ENCODE measurements at places on chromosomes 7 and 10.

GRCh38 chr10:86664341-86665217, 3.7 kb upstream of the LDB3 start:
- no peak for DNase-seq

- no peak for DNase-seq
Measured at GRCh38 chr10:72027498-72027897, 60.9 kb downstream of the SPOCK2 start.

- DNase-seq = no peak
Measured at GRCh38 chr10:65291286-65291685, 1634.5 kb upstream of the LRRTM3 start.

- DNase-seq = no peak
Measured at GRCh38 chr7:19958309-19958896, 185.0 kb upstream of the TMEM196 start.

DNA sequence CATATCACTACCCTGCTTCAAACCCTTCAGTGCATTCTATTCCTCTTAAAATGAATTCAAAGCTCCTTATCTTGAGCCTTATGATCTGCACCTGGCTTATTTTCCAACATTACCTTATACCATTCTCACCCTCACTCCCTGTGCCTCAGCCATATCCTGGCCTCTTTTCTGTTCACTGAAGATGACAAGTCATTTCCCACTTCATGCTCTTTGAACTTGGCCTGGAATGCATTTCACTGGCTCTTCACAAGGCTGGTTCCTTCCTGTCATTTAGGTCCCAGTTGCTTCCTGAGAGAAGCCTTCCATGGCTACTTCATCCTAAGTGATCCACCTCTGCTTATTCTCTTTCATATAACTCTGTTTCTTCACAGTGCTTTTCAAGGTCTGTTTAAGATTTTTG, 3.2 kb upstream of the LIPF start:
- DNase-seq = peak; percentile 9

DNA sequence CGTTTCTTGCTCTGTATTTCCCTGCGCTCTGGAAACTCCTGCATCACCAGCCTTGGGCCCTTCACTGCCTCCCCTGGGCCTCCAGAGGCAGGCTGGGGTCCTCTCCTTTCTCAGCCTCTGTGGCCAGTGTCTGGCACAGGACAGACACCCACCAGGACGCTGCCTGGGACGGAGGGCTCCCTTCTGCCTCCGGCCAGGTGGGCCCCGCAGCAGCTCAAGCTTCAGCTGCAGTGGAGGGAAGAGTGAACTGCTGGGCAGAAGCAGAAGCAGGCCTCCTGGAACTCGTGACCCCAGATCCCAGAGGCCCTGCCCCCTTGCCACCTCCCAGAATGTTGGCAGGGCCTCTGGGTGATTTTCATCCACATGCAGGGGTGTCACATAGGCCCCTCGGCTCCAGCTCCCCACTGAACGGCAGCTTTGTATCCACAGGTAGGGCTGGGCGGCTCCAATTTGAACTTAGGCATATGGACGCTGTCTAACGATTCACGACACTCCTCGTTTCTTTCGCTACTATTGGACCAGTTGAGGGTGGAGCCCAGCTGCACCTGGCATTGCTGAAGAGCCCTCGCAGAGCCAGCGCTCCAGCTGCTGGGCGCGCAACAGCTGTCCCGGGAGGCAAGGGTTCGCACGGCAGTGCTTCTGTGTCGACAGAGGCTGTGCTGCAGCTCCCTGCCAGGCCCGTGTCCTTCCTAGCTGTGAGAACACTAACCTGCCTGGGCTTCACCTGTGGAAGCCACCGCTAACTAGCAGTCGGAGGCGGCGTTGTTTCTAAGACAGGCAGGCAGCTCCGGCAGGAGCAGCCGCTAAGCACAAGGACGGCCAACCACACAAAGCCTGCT, 18.4 kb upstream of the GPR146 start:
- no peak for DNase-seq

GRCh38 chr7:68715907-68716306, 882.4 kb upstream of the AUTS2 start:
- no peak for DNase-seq

GRCh38 chr7:107660381-107661080, at the start of gene SLC26A4:
SLC26A4 (plus strand) TSS chr7:107660828; CDS start chr7:107661642, 814 bp downstream.
- DNase-seq = no peak

- no peak for DNase-seq
Measured at GRCh38 chr7:149302222-149302621, 40.2 kb downstream of the ZNF783 start.

DNA sequence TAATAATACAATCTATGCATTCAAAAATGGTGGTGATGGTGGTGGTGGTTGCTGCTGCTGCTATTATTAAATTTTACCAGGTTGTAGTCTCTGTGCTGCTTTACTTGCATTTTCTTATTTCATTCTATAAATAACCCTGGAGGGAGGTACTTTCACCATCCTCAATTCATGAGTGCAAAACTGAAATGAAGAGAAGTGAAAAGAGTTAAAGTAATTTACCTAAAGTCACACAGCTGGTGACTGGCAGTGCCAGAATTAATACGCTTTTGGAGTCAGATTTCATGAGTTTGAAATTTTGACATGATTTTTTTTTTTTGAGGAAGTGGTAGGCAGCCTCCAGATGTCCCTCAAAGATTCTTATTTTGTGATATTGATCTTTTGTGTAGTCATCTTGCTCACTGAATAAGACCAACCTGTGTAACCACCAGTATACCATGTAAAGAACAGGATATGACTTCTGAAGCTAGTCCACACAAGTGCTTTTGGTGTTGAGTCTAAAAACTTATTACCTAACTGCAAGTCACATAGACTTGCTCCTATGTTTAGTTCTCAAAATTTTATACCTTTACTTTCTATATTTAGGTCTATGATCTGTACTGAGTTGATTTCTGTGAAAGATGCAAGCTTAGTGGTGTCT, 218.8 kb downstream of the ZWINT start:
- no peak for DNase-seq

- DNase-seq = no peak
Measured at GRCh38 chr10:4285121-4285520, 500.1 kb upstream of the KLF6 start.

DNA sequence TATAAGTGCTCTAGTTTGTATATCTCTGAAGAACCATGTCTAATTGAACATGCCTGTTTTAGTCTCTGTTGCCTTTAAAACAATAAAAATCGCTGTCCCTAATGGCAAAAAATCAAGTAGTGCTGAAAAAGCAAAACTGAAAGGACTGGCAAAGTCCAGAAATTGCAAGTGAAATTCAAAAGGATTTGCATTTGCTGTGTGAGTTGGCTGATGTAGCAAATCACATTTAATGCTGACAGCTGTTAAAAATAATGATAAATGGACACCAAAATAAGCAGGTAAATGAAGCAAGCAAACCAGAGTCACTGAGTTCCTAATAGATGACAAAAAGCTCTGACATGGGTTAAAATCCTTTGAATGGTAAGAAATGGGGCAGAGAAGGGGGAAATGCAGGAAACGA, 874.1 kb downstream of the GRM8 start:
- DNase-seq = no peak

GRCh38 chr10:122362031-122362592, 12.4 kb upstream of the PLEKHA1 start:
- DNase-seq = no peak

GRCh38 chr7:22885797-22886261, 63.2 kb upstream of the TOMM7 start:
- DNase-seq = peak; percentile 28

DNA sequence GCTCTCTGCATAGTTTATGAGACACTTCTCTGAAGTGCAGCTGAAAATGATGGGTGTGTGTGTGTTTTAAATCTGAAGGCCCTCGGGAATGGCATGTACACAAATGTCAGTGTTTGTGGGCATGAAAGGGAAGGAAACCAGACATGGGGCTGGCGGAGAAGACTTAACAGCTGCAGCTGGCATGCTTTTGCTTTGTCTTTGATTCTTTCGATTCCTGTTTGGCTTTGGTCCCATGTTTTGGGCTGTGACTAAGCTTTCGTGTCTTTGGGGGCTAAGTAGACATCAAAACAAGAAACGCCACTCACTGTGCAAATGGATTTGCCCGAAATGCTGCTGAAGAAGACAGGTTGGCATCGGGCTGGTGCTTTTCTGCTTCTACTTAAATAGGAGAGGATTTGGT, 179.3 kb downstream of the PFKFB3 start:
- peak; percentile 22 for DNase-seq

DNA sequence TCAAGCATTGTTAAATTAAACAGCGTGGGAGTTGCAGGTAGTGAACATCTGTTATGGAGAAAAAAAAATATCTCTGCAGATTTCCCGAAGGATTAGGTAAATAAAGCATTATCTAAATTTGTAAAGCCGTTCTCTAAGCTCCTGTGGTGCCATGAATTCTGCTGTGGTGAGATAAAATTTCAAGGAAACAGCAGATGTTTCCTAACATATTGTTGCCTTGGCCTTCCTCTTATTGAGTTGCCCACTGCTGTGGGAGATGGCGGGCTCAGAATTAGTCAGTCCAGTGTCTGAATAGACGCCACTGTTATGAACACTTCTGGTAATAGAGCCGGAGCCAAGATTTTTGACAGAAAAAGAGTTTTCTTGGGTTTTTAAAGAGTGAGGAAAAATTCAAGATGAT, 82.6 kb upstream of the ELMO1 start:
- DNase-seq = peak; percentile 76

DNA sequence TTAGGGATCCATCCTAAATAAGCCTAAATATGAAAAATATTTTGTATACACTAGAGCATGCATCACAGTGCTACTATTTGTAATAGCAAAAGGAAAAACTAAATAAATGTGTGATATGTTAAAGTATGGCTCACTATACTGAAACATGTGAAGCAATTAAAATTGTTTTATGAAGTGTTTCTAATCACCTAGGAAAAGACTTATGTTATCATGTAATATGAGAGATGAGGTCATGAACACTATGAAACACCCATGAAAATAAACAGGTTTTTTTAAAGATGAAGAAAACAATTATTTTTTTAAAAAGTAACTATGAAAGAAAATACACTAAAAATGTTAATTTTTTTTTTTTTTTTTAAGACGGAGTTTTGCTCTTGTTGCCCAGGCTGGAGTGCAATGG, 16.8 kb upstream of the ARHGAP12 start:
- no peak for DNase-seq

DNA sequence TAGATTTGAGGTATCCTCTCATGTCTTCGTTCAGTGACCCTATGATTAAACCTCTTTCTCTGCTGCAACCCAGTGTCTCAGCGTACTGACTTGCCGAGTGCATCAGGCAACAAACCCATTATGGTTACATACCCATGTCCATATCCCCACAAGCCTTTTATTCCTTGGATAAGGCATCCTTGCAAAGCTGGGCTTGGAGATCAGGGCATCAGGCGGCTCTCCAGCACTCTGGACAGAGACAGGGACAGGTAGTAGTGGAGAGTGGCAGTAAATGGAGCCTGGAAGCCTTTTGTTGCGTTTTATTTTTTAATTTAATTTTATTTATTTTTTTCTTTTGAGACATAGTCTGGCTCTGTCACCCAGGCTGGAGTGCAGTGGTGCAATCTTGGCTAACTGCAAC, 32.0 kb upstream of the NPFFR1 start:
- peak; percentile 26 for DNase-seq

DNA sequence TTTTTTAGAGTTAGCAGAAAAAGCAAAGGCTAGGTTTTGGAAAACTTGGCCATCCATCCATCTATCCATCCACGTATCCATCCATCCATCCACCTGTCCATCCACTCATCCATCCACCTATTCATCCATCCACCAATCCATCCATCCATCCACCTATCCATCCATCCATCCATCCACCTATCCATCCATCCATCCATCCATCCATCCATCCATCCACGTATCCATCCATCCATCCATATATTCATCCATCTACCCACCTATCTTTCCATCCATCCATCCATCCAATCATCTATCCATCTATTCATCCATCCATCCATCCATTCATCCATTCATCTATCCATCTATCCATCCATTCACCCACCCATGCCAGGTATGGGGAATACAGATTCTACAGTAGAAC, 81.7 kb upstream of the MPP7 start:
- DNase-seq = no peak

DNA sequence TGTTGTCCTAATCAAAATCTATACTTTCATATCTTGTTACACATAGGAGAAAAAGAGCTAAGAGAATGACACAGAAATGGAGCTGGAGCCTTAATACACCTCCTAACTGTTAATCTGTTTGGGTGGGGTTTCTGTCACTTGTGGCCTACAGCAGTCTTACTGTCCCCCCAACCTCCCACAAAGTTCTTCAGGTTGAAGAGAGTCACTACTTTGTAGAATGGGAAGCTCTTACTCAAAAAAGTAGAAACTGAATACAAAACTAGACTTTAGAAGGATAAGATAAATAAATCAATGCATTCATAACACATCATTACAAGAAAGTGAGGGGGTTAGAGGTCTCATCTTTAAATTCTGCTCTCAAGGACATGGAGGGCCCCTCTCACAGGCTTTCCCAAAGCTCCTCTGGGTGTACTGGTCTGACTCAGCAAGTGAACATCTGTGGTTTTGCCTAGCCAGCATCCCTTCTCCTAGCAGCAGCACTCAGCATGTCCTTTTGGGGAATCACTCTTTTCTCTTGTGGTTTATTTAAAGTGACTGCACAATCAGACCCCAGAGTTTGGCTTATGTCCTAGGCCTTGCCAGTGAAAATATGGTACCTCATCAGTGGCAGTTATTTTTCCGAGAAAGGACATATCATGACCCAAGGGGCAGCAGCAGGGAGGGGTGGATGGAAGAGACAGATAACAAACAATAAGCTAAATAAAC, 2.0 kb upstream of the BLVRA start:
- DNase-seq = no peak

DNA sequence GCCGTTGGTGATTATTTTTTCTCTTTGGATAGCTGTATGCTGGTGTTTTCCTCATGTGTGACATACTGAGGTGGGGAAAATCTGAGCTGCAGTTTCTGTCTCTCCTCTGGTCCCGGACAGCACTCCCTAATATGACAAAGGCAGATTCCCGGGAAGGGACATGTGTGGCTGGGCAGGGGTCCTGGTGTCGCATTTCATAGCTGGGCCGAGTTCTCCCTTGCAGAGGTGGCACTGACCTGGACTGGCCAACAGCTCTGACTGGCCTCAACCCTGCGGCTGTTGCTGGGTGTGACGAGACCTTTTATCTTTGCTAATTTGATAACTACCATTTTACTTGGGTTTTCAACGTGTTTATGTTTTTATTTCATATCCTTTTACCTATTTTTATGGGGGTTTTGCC, 248.6 kb upstream of the TCERG1L start:
- DNase-seq = no peak

- DNase-seq = no peak
Measured at GRCh38 chr7:84069033-84069432, 125.6 kb downstream of the SEMA3A start.

DNA sequence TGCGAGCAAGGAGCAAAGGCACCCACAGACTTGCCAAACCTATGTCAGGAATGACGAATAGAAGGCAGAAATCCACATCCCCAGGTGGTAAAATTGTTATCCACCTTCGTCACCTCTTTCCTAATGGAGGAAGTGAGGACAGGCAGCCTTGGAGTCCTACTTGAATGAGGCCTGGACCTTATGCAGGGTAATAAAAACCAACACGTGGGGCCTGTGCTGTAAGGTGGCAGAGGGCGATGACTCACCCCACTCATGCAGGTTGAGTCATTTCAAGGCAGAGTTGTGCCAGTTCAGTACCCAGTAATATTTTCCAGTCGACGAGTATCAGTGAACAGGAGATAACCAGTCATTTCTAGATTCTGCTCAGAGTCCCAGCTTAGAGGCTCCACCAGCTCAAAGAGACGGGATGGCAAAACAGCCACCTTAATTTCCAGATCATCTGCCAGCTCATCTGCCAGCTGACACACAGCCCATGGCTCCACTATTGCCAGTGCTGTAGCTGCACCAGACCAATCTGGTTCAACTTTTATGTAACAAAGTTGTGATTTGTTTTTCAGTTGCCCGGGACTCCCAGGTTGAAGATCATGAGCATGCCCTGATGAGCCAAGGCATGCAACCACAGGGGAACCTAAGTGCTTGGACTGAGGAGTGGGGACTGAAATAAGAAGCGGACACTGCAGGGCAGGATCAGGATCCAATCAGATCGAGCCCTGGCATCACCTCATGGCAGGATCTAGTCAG, 176.2 kb upstream of the ITGB1 start:
- peak; percentile 68 for DNase-seq

Measured in lung microvascular endothelial cell (primary cell).